Tibial nerve (tissue), 4 donors: ENCODE measurements at places on chromosomes 1 and 21.

GRCh38 chr1:78980511-78980910, 26.0 kb downstream of the ADGRL4 start:
- H3K27ac ChIP-seq = no peak overlapping the region
- no peak overlapping the region for H3K4me3 ChIP-seq
- H3K36me3 ChIP-seq = no peaks in the 10 kb centered on the region
- DNase-seq = no peak

DNA sequence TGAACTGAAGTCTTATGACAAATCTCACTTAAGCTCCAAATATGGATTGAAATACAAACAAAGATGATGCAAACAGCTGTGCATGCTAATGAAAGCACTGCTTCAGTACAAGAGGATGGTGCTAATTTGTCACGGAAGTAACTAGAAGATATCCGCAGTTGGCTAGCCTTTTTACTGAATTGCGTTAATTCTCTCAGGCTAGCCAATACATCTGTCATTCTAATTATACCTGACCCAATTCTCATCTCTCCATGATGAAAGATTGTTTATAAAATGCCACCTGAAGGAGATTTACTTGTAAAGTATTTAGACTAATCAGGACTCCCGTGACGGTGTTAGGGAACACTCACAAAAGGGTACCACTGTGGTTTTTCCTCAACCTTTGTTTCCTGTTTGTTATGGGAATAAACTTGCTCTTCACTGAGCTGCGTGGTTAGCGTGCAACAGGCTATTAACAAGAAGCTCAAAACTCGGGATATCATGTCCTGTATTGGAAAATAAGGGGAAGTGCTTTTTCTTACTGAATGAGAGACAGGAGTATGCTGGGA, 162.5 kb downstream of the APP start:
- no peak for DNase-seq
- H3K4me3 ChIP-seq = no peak overlapping the region
- no peaks in the 10 kb centered on the region for H3K27me3 ChIP-seq
- no peaks in the 10 kb centered on the region for H3K36me3 ChIP-seq
- H3K4me1 ChIP-seq = no peaks in the 10 kb centered on the region
- peak overlapping the region; percentile 44 for H3K27ac ChIP-seq

DNA sequence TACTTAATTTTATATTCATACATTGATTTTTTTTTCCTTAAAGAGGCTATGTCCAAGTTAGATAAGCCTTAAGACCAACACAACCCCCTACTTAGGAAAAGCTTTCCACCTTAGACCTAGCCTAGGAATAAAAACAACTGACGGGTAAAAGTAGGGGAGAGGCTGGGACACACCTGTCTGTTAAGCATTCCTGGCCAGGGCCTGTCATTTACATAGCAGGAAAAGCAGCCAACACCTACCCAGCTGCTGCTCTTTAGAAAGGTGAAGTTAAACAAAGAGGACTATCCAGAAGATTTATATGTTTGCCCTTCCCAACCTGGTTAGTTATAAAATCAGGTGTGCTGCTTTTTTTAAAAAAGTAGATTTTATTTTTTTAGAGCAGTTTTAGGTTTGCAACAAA, 29.1 kb upstream of the SAMD13 start:
- DNase-seq = no peak
- no peaks in the 10 kb centered on the region for H3K4me1 ChIP-seq
- no peaks in the 10 kb centered on the region for H3K27me3 ChIP-seq
- H3K4me3 ChIP-seq = no peak overlapping the region

GRCh38 chr1:22717037-22717760, 6.6 kb downstream of the EPHB2 start:
- no peak overlapping the region for H3K4me3 ChIP-seq
- no peaks in the 10 kb centered on the region for H3K36me3 ChIP-seq
- DNase-seq = no peak
- H3K27me3 ChIP-seq = no peaks in the 10 kb centered on the region
- peaks cover 1% of the 10 kb centered on the region for H3K4me1 ChIP-seq

DNA sequence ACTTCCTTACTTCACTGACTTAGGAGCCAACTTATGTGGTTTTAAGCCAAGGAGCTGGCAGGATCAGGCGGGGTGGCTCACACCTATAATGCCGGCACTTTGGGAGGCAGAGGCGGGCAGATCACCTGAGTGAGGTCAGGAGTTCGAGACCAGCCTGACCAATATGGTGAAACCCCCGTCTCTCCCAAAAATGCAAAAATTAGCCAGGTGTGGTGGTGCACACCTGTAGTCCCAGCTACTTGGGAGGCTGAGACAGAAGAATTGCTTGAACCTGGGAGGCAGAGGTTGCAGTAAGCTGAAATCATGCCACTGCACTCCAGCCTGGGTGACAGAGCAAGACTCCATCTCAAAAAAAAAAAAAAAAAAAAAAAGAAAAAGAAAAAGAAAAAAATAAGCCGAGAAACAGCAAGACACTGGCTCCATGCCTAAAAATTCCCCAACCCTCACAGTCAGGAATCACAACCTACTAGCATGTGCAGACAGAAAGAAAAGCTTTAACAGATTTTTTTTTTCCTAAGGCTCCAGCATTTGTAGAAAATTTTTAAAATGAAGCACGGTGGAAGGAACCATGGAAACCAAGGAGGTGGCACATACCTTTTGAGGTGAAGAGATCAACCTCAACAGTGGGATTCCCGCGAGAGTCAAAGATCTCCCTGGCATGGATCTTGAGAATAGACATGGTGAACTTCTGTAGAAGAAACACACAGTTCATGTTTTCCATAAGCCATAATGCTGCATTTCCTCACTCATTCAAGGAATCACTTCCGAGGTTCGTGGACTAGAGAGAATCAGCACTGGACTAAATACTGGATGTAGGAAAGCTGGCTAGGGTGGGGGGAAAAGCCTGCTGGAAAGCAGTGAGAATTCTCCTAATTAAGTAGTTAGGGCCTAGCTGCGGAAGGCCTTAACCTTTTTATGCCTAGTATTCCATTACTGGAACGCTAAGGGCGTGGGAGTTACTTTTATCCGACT, 4.0 kb downstream of the ENO1 start:
- no peaks in the 10 kb centered on the region for H3K4me1 ChIP-seq
- no peaks in the 10 kb centered on the region for H3K27me3 ChIP-seq
- H3K4me3 ChIP-seq = no peak overlapping the region
- peak overlapping the region; percentile 85 for H3K27ac ChIP-seq
- peaks cover 50% of the 10 kb centered on the region for H3K36me3 ChIP-seq

DNA sequence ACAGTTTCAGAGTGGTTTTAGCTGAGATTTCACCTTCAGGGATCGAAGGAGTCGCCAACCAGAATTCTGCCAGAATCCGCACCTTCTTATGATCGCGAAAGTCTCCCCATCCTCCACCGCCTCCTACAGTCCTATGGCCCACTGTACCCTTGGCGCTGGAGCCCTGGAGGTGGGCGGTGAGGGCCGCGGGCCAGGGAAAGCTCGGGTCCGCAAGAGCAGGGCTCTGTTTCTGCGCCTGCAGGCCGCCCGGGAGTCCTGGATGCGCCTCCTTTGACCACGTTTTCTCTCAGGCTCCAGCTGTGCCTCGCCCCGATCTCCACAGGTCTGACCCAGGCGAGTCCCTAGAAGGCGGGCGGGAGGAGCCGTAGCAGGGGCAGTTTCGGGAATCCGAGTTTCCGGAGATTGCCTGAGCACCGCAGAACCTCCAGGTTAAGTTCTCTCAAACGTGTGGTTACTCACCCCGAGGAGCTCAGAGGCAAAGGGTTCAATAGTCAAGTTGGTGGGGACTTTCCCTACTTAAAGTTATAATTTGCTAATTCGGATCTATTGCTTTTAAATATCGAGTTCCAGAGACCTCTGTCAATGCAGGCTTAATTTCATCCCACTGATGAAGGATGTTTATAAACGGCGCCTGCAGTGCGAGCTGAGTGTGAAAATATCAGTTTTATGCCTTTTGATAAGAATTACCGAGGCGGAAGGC, 3.2 kb upstream of the LHX8 start:
- no peak overlapping the region for H3K27ac ChIP-seq
- H3K4me3 ChIP-seq = no peak overlapping the region
- no peaks in the 10 kb centered on the region for H3K36me3 ChIP-seq
- DNase-seq = no peak

DNA sequence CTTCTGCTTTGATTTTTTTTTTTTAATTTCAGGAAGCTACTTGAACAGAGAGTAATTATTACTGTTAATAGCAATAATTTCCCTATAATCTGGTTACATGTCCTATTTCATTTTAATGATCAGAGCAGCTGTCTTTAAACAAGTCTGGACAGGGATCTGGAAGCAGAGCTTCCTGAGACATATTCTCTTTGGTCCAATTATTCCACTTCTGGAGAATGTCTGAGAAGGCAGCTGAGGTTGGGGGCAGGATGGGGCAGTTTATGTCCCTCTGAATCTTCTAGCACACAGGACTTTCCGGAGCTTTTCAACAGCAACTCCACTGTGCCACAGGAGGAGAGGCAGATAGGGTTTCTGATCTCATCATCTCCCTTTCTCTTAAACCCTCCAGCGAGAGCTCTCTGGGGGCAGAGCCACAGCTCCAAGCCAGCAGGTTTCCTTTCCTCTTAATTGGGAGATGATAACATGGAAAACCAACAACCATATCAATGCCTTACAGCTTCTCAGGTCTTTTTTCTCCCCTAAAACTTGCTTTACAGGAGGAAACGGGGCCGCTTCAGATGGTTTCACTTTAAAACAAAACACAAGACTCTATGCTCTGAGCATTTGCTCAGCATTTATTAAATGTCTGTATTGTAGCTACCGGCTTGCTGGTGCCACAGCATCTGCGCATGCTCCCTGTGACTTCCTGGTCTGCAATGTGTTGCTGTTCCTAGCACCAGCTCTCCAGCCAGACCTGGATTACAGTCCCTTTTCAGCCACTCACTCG, 425.7 kb upstream of the USP24 start:
- peak; percentile 32 for DNase-seq
- no peaks in the 10 kb centered on the region for H3K4me1 ChIP-seq
- peak overlapping the region; percentile 5 for H3K4me3 ChIP-seq
- H3K27ac ChIP-seq = peak overlapping the region; percentile 73

- DNase-seq = no peak
- no peak overlapping the region for H3K4me3 ChIP-seq
- no peaks in the 10 kb centered on the region for H3K27me3 ChIP-seq
Observed at GRCh38 chr21:8989721-8990325, 1531.6 kb upstream of the TPTE start.

GRCh38 chr1:68116643-68117235, 66.3 kb upstream of the DIRAS3 start:
- DNase-seq = peak; percentile 43
- peaks cover 4% of the 10 kb centered on the region for H3K36me3 ChIP-seq
- no peaks in the 10 kb centered on the region for H3K27me3 ChIP-seq

DNA sequence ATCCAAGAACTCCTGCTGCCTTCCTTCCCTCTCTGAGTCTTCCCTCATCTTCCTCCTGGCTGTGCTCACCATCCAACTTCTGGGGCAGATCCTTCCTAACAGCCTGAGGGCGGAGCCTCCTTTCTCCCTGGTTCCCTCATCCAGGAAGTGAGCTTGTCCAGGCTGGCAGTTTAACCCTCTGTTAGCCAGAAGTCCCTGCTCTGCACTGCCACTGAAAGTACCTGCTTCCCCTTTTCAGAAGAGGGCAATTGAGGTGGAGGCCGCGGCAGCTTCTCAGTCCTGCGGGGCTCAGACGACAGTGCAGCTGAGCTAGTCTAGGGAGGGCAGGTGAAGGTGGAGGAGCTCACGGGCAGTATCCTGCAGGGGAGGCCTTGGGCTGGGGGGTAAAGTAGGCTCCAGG, 149.1 kb downstream of the FCRL5 start:
- no peaks in the 10 kb centered on the region for H3K36me3 ChIP-seq
- H3K4me1 ChIP-seq = no peaks in the 10 kb centered on the region
- no peaks in the 10 kb centered on the region for H3K27me3 ChIP-seq
- no peak overlapping the region for H3K27ac ChIP-seq
